ENCODE measurements at places on chromosomes 3 and 15.

DNA sequence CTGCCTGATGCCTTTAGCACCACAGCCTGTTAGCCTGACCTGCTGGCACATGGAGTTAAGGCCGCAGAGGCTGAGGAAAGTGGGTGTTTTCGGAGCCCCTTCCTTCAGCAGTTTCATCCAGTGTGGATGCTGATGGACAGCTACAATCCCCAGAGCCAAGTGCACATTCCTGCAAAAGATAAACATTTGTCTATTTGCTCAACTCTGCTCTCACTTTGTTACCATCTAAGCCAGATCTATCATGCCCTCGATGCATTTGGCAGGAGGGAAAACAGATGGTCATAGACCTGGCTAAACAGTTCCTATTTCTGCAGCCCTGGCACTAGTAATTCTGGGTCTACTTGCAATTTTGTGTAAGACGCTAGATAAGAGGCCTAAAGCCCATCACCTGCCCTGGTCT is 312.9 kb upstream of the RASGRP1 start:
- no peak for DNase-seq

- DNase-seq = no peak
Measured at GRCh38 chr3:41679374-41679773, 282.5 kb downstream of the ULK4 start.

DNA sequence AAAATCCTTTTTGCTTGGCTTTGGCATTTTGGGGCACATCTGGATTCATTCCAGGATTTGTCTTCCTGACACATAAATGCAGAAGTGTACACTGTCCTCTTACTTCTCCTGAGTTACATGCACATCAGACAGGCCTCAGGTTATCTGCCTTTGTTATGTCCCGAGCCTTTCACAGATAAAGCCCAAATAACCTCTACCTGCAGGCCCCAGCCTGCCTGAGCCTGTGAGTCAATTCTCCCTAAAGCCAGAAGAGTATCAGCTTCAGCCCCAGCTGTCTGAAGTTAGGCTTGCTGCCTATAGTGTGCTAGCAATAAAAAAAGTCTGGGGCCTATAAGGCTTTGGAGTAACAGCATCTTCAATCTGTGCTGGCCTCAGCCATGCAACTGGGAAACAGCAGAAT is 17.7 kb upstream of the GSK3B start:
- DNase-seq = no peak

- peak; percentile 51 for DNase-seq
Measured at GRCh38 chr15:40421246-40422157, 15.9 kb downstream of the IVD start.

DNA sequence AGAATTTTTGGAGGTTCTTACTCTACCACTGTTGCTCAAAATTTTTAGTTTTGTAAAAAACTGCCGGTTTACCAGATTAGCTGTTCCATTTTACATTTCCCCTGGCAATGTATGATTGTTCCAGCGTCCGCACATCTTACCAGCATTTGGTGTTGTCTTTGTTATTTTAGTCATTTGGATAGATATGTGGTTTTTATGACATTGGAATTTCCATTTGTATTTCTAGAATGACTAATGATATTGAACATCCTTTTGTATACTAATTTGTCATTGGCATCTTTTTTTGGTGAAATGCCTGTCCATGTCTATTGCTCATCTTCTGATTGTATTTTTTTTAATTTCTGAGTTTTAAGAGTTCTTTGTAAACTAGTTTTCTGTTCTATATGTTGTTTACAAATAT is 28.5 kb downstream of the LRRC28 start:
- no peak for DNase-seq

- DNase-seq = peak; percentile 71
Measured at GRCh38 chr3:196518966-196519717, 4.0 kb upstream of the SMCO1 start.

DNA sequence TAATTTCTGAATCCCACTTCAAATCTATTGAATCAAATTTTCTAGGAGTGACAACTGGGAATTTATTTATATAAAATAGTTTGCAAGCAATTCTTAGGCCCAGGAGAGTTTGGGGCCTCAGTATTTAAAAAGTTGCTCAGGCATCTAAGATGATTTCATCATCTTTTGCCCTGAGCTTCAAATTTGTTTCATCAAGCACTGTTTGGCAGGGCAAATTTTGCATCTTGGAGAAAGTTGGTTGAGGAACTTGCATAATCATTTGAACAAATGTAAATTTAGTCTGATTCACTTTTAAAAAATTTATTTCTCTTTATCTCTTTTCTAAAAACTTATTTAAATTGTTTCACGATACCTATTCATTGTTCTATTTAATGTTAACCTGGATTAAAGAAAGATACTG is 702.8 kb downstream of the SI start:
- DNase-seq = no peak

DNA sequence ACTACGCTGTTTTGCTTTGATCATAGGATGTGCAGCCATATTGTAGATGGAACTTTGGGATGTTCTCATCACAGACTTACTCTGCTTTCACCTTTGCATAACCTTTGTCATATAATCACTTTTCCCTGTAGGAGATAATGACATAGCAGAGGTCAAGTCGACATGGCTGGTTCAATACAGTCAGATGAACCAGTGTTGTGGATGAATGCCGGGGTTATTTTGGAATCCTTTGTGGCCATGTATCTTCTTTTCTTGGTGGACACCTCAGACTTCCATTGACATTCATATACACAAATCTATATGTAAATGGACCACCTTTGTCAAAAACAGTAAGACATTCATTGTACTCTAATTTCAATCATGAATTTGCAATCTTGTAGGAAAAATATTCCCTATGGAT is 180.2 kb downstream of the PTPRG start:
- DNase-seq = no peak

- DNase-seq = no peak
Measured at GRCh38 chr3:151384741-151385174, at the start of gene P2RY12. P2RY12 (minus strand) TSS chr3:151384753; CDS start chr3:151338845, 45,908 bp downstream.

DNA sequence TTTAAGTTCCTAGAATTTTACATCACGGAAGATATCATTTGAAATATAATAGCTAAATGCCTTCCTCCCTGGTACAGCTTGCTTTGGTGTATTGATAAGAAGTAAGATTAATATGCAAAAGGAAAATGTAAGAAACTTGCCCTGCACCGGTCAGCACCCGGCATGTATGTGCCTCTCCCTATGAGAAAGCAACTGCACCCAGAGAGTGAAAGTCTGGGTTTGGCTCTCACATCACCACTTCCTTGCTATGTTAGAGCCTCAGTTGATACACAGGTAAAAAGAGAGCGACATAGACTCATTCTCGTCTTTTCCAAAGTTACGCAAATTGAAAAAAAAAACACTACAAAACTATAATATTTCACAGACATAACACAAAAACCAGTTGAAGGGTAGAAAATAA is 96.7 kb downstream of the FOXP1 start:
- DNase-seq = no peak

DNA sequence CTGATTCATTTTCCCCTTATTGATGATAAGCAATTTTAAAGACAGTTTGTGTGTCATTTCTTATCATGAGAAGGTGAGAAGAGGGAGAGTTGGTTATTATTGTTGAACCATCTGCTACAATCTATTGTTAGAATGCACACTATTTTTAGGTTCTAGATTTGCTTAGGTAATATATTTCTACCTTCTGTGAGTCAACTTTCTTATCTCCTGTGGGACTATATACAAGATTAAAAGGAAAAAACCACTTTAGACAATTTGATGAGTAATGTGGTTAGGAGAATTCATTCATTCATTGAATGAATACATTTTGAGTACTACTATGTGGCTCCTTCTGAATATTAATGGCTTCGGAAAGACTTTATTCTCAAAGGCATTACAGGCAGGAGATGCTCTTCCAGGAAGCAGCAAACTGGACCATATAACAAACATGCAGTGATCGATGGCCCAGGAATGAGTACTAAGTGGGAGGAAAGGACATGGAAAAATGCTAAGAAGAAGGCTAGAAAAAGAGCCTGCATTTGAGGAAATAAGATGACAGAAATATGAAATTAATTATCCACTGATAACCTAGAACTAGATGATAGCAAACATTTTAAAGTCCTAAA is 22.4 kb downstream of the SPTSSB start:
- DNase-seq = no peak

- DNase-seq = no peak
Measured at GRCh38 chr3:79497447-79498111, 270.2 kb downstream of the ROBO1 start.

DNA sequence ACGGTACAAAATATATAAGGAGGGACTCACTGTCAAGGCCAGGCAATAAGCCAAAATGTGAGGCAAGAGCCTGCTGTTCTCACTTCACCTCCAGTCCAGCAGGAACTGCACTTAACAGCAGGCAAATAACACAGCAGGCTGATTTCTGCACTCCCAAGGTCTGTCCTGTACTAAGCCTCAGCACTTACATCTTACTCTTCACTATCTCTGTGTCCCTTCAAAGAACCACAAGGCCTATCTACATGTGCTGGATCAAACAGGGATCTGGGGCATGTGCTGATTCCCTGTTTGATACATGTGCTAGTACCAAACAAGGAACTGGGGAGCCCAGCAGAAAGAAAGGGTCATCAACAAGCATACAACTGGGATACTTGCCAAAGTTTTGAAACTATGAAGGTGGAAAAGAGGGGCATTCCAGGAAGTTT is 22.2 kb downstream of the UACA start:
- DNase-seq = peak; percentile 90

GRCh38 chr15:89121414-89121813 is 33.2 kb downstream of the ABHD2 start:
- DNase-seq = no peak

DNA sequence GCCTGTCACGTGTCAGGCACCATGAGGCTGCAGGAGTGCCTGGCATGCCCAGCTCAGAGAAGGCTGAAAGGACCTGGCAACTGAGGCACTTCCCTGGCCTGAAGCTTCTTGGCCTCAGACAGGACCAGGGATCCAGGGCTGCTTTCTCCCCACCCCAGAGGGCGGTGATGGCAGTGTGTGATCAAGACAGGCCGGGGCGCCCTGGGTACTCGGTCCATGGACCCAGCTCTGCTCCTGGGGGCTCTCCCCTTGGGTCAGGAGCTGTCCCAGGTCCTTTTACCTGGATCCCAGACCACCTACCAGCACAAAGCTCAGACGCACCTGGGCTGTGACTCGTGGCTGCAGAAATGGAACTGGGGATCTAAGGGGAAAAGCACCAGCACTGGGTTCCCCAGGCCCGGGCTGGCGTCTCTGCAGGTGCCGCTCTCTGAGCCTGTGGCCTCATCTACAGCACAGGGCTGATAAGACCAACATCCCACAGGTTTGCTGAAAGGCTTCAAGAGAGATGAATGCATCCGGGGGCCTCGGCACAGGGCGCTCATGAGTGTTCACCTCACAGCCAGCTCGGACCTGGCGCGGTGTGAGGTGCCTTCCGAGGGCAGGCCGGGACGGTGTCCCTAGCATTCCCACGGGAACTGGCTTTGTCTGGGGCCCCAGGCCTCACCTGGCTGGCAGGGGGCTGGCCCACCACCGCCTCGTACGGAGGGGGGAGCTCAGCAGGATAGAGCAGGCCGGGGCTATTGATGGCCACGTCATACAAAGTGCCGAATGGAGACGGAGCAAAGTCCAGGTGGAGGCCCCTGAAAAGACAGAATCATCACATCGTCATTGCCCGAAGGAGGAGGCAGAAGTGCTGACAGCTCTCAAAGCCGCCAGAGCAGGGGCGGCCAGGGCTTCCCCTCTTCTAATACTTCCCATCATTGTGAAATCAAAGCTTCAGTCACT is 133.6 kb downstream of the NSMCE3 start:
- DNase-seq = no peak

GRCh38 chr3:142888481-142889211 is at the start of gene PCOLCE2:
PCOLCE2 (minus strand) TSS chr3:142889083; CDS start chr3:142888896, 187 bp downstream.
- DNase-seq = no peak

GRCh38 chr3:18902081-18902793 is 246.1 kb upstream of the KCNH8 start:
- no peak for DNase-seq

- no peak for DNase-seq
Measured at GRCh38 chr3:11307830-11308432, 35.7 kb downstream of the ATG7 start.

DNA sequence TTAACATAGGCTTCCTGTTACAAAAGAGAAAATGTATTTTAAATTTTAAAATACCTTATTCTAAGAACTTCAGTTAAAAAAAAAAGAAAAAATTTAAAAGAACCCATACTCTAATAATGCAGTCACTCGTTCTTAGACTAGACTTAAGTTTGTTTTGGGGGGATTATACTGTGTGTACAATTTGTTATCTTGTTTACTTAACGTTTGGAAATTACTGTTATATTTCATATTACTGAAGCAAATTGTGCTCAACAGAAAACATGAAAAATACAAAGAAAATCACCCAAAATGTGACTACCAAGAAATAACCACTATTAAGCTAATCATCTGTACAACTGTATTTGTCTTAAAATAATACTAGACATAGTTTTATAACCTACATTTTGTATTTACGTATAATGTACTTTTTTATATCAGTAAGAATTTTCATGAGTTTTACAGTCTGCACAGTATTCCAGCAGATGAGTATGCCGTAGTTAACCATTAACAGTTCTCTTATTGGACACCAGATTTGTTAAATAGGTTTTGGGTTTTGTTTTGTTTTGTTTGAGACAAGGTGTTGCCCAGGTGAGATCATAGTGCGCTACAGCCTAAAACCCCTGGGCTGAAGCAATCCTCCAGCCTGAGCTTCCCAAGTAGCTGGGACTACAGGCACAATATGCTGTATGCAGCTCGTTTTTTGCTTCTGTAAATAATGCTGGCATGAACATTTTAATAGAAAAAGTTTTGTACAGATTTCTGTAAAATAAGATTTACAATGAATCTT is 88.8 kb upstream of the CHD2 start:
- no peak for DNase-seq

DNA sequence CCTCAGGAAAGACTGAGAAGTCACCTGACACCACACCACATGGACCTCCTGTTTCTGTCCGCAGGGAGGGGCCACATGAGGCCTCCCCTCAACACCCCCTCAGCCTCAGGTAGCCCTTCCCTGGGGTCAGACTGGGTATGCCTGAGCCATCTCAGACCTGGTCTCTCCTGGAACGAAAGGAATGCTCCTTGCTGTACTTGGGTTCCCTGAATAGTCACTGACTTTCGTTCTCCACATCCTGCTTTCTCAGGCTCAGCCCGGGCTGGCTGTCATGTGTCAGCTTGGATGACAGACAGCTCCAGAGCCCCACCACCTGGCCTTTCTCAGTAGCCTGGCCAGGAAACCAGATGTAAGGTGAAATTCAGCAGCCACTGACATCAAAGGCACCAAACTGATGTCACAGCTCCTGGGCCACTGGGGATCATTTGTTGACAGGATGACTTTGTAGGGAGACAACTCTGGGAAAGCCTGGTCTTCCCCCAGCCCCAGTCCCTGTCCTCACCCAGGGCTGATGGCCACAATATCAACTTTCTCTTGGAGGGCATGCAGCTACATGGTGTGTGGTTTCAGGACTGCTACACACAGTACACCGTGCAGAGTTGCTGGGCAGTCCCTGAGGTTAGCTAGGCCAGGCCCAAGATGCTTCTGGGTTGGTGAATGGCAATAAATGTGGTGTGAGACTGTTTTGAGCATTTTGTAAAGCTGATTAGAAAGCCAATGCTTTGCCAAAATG is 141.4 kb upstream of the MRPS22 start:
- no peak for DNase-seq
